Frontal cortex (tissue), 4 donors: ENCODE measurements at places on chromosomes 2 and 18. TPM values are rescaled to one million over a fixed set of nuclear protein-coding genes. Genes with fewer than 3 reads are reported as not detected.
A peak's percentile ranks its signal among the peaks of the same experiment; 100 is the strongest.

- DNase-seq = peak; percentile 65
These were observed 48.7 kb upstream of the FZD7 start for GRCh38 chr2:201984800-201985525.

GRCh38 chr2:128399690-128400291, 81.1 kb upstream of the HS6ST1 start:
- no peak for DNase-seq

- DNase-seq = no peak
These were observed 456.7 kb upstream of the HS6ST1 start for GRCh38 chr2:128775217-128775913.

DNA sequence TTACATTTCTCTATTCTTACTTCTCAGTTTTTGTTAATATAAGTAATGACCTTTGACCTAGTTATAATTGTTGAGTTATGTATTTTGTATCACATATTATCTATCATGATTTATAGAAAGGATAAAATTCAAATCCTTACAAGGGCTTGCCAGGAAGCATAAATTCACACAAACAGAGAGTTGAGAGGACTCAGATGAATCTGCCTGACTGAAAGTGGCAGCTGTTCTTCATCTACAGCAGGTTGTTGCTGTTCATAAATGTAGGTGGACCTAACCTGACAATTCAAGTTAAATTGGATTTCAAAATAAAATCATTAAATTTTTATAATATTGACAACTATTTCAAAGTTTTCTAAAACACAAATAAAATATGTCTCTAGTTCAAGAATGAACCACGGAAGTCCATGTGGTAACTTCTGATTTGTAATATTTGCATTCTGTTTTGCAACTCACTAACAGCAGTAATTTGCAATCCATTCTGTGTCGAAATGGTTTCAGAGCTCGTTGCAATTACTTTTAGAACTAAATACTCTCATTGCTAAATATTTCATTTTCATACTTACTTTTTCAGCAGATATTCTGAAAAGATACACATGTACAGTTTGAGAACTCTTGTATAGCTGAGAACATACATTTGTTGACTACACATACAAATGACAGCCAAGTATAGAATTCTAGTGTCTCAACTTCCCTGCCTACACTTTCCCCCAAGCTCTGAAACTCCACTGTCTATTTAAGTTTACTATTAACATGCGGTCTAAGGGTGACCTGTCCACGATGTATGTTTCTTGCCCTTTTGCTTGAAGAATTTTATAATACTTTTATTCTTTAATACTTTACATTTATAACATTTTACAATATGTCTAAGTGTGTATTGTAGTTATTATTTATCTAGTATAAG, 25.7 kb downstream of the SCN7A start:
- DNase-seq = no peak

GRCh38 chr2:241857572-241858121, 1.0 kb downstream of the PDCD1 start:
- no peak for DNase-seq

DNA sequence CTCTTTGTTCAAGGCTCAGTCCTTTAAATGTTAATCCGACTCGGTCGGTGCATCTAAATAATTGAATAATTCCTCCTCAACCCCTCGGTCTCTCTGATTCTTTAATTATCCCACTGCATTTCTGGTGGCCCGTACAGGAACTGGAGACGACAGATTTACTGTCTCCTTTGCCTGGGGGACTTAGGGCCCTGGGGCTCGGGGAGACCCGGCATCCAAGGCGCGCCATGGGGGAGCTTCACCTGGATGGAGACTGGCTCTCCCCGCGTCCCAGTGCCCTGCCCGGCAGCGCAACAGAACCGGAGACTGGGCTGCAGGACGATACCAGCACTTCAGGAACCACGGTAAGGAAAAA, 47.7 kb upstream of the SELENOI start:
- DNase-seq = no peak

DNA sequence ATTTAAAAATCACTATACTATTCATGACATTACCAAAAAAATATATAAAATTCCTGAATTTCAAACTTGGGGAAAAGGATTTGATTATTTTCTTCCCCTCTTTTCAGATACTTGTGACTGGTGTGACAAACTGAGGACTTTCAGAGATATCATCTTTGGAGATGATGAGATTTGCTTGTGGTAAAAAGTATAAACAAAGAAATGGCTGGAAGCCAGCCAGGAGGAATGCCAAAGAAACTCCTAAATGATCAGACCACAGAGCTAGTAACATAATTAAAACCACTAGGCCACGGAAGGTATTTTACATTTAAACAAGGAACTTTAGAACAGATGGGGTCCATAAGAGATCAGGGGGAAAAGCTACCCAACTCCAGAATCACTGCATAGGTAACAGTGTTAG, 58.7 kb downstream of the PIGN start:
- DNase-seq = no peak

BMP10 gene
- total RNA-seq = not detected

- DNase-seq = no peak
These were observed 168.2 kb downstream of the ZEB2 start for GRCh38 chr2:144351687-144352086.

MLPH gene
- total RNA-seq = 0.82 TPM

DNA sequence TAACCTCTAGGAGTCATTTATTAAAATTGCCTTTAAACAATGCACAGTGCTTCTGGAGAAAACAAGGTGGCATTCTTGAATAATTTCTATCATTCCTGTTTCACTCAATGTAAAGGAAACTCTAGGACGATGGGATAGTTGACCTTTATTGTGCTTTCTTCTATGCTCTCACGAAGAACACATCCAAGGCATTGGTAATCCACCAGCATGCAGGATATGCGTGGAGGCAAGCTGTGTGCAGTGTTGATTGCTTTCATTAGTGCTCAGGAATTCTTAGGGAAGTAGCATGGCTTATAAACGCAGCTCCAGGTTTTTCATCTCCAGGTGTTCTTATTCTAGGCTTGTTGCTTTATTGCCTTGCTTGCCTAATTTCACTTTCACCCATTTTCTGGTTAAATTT, 58.4 kb upstream of the CAVIN2 start:
- DNase-seq = no peak

DNA sequence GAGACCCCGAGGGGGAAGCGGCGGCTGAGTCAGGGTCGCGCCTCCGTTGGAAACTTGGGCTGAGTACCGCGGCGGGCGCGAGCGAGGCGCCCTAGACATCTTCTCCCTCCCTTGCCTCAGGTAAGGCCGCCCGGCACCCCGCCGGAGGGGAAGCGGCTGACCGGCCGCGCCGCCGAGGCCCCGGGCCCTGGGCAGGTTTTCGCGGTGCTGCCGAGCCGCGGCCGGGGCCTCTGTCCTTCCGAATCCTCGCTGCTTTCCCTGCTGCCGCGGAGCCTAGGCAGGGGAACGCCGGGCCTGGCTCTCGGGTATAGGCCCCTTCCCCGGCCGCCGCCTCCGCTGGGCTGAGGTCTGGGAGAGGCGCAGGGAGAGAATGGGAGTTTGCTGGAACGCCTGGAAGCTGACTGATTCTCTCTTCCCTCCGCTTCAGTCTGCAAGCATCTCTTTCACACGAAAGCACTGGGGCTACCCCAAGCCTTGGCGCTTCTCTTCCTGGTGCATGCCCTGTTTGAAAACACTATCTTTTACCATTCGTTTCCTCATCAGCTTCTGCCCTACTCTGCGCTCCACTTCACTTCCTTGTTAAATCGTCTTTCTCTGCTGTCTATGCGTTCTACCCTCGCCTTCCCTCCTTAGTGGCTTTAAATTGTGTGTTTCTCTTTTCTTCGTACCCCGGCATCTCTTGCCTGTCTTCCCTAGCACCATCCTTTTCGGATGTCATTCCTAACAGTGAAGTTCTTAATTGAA, 652 bp downstream of the PPM1B start:
- no peak for DNase-seq

KCNG3 gene
- total RNA-seq = 1.2 TPM

DNA sequence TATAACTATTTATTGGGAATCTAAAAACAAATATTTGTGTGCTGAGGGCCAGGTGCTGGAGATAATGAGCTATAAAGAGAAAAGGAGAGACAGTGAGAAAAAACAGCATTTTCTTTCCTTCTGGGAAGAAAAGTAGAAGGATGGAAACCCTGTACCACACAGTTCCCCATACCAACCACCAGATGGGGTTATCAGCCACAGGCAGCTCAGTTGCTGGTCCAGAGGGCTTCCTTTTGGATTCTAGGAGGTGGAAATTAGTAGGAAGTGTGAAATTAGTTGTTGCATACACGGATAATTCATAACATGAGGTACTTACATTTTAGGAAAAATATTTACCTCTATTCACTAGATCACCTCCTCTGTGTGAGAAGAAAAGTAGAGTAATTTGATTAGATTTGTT, 237.0 kb upstream of the FOSL2 start:
- DNase-seq = no peak

- no peak for DNase-seq
These were observed 49.1 kb downstream of the KIAA2012 start for GRCh38 chr2:202122163-202122540.

GRCh38 chr2:164794432-164795231, 47.0 kb downstream of the COBLL1 start:
- DNase-seq = no peak

OXER1 gene
- not detected for total RNA-seq

DNA sequence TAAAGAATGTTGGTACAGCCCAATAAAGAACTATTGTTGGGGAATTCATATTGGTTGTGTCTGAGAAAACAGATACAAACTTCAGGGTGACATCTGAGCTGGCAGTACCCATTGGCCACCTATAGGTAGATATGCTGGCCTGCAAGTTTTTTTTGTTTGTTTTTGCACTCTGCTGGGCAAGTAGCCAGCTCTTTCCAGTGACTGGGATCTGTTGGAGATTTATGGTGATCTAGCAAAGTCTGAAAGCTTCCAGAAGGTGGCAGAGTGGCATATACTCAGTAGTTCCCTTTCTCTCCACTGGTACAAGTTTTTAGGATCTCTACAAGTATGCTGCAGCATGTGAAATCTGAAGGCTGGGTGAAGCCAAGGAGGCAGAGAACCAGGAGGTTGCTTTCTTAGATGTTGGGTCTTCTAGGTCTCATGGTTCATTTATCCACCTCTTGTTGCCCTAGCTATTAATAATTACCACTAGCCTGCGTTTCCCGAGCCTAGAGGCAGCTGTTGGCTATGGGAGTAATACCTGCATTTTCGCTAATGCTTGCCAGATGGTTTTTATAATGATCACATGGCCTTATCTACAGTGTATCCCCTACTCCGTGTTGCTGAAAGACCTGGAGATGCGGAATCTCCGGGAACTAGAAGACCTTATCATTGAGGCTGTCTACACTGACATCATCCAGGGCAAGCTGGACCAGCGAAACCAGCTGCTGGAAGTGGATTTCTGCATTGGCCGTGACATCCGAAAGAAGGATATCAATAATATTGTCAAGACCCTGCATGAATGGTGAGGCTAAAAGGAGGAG, 9.5 kb downstream of the COPS7B start:
- DNase-seq = no peak

GRCh38 chr18:14098428-14098827, 33.8 kb downstream of the ZNF519 start:
- DNase-seq = no peak

GRCh38 chr2:144785253-144785652, 265.3 kb upstream of the ZEB2 start:
- no peak for DNase-seq

DNA sequence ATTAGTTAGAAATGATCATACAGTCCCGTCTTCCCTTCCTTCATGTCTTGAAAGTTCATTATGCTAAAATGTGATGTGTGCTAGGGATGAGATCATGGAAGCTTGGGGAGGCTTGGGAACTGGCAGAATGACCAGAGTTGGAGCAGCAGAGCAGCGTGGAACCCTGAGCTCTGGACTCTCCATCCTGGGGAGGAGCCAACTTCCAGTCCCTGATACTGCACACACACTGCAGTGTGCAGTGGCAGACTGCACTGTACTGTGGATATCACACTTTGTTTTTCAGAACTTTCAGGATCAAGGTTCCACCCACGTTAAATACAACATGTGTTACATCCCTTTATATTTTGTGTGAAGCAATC, 27.3 kb upstream of the GREB1 start:
- no peak for DNase-seq

SULT1C4 gene
- 4.5 TPM for total RNA-seq

DNA sequence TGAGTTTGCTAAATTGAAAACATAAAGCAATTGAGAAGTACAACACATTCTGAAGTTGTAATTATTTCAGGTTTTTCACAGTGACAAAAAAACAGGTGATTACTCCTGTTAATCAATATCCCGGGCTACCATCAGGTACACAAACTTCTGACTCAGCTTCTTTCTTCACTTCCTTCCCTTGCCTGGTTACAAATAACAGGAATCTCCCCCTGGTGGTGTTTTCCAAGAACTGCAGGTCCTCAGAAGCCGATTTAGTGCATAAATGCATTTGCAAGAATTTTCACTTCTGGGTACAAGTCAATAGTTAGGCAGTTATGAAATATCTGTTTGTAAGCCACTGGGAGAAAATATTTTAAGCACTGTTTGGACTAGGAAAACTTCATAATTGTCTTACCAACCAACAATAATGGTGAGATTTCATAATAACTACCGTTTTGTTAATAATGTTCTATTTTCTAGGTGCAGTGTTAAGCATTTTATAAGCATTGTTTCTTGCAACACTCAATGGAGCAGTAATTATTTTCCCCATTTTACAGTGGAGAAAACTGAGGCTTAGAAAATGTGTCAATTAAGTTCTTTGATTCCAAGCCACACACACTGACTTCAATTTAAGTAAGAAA, 12.4 kb upstream of the GMCL1 start:
- DNase-seq = peak; percentile 20

GRCh38 chr2:46134531-46135227, 162.5 kb upstream of the EPAS1 start:
- DNase-seq = no peak

GIGYF2 gene
- 98.2 TPM for total RNA-seq

GRCh38 chr2:115165529-115166109, 723.2 kb downstream of the DPP10 start:
- peak; percentile 12 for DNase-seq

DNA sequence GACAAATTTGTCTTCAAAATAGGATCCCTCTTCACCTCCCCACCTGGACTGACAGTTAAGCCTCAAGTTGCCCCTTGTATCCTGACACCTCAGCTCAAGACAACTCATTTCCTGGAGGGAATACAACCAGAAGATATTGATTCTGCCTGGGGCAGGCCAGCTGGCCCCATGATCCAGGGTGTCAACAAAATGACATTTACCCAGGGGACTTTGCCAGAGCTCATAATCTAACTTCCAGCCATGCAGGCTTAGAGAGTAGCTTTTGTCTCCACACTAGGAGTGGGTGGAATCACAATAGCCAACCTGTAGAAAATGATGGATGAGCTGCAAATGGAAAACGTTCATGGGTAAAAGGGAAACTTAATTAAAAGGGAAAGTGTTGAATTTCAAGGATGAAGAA, 220.1 kb upstream of the DPP10 start:
- no peak for DNase-seq

REG1B gene
- total RNA-seq = not detected

TWIST2 gene
- not detected for total RNA-seq

TFCP2L1 gene
- total RNA-seq = under 0.01 TPM

- no peak for DNase-seq
These were observed 739.1 kb upstream of the LRRTM1 start for GRCh38 chr2:81043681-81044080.
